Hindlimb muscle (tissue), 1 donor: ENCODE measurements at places on chromosomes 11 and 22. TPM values are rescaled to one million over a fixed set of nuclear protein-coding genes. Genes with fewer than 3 reads are reported as not detected.

CTSW gene
- 0.81 TPM for polyA plus RNA-seq

DNA sequence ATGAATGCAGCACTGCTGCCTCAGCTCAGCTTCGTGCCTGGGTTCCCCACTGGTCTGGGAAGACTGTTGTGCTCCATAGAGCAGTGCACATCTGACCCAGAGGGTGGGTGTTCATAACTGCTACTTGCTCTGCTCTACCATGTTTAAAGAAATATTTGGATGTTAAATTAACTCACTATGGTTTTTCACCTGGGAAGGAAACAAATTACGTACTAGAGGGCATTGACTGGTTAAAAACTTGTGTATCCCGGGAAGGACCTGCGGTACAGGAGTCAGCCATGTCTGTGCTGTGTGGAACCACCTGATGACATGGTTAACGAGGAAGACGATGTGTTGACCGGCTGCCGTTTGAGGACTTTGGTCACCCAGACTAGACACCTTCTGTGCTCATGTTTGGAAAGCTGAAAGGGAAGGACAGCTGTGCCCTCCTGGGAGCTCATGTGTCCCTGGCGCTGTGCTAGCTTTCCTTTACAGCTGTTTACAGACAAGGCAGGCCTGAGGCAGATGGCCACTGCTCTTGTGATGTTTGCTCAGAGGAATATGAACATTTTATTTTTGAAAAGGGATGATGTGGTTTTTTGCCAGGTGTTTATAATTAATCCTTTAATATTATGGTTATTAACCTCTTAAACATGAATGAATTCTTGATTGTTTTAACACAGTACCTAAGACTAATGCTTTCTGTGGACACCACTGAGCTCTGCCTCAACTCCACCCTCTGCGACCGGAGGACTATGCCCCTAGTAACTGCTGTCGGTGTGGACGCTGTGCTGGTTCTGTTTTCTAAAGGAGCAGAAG lies 14.3 kb upstream of the AIFM3 start:
- DNase-seq = no peak

GRCh38 chr11:74615311-74615710 lies 22.9 kb downstream of the POLD3 start:
- no peak for DNase-seq

VPS26B gene
- 29.0 TPM for polyA plus RNA-seq

CCDC88B gene
- polyA plus RNA-seq = 4.5 TPM

DNA sequence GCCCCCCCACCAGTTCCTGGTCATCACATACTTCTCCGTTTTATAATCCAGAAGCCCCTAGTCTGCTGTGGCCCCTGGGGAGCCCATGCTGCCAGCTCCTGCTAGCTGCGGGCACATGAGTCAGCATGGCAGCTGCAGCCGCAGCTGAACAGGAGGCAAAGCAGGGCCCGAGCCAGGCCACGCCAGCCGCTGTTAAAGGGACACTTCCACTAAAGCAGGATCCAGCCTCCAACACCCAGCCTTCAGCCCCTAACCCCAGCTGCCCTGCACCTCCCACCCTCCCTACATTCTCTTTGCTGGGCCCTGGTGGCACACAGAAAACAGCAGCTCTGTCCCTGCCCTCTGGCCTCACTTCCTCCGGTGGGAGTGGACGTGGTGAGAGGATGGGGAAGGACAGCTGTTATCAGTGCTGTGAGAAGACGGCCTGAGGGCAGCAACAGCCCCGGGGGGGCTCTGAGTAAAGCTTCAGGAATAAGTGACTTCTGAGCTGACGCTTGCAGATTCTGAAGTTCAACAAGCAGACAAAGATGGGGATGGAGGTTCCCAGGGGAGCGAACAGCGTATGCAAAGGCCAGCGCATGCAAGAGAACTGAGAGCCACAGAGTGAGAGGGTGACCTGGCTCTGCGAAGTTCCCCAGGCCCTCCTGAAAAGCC lies 688 bp upstream of the LRRC74B start:
- DNase-seq = peak; percentile 23
